Left renal cortex interstitium (tissue), 4 donors: ENCODE measurements at places on chromosomes 3 and 15. TPM values are rescaled to one million over a fixed set of nuclear protein-coding genes. Genes with fewer than 3 reads are reported as not detected.

DNA sequence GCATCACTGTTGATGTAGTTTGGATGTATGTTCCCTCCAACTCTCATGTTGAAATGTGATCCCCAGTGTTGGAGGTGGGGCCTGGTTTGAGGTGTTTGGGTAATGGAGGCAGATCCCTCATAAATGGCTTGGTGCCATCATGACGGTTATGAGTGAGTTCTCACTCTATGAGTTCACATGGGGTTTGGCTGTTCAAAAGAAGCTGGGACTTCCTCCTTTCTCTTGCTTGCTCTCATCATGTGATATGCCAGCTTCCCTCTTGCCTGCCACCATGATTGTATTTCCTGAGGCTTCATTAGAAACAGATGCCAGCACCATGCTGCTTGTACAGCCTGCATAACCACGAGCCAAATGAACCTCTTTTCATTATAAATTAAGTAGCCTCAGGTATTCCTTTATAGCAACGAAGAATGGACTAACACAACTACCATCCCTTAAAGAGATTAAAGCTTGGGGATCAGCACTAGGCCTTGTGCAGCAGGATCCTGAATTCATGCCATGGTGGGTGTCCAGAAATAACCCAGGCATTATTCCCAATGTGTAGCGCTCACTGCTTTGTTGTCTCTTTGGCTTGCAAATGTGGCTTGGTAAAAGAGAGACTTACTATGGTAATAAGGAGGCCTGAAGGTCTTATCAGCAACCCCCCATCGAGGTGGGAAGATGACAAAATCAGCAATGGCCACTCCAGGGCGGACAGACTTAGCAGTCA, 41.9 kb downstream of the NDUFB4 start:
- DNase-seq = no peak

GRCh38 chr3:50327943-50328691, at the start of gene TUSC2:
Gene TUSC2, minus strand, starts transcription at chr3:50328223. Its CDS starts 124 bp downstream, at chr3:50328099.
- peak; percentile 88 for DNase-seq

GRCh38 chr15:96160269-96160668, 170.2 kb upstream of the NR2F2 start:
- DNase-seq = no peak

The ZCWPW2 gene
- 2.2 TPM for polyA plus RNA-seq

DNA sequence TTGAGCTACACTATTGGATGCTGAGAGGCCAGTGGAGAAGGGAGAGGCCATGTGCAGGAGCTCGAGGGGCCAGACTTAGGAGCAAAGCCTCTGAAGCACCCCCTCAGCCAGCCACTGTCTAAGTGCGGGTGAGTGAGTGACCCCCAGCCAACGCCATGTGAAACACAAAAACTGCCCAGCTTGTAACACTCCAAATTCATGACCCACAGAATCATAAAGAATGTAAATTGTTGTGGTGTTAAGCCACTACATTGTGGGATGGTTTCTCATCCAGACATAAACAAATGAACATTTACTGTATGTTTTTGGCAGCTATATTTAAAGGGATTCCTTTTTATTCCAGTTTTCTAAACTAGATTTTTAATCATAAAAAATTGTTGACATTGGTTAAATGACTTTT, 27.2 kb upstream of the TMEM158 start:
- no peak for DNase-seq

- no peak for DNase-seq
Measured at GRCh38 chr3:197219619-197220018, 78.8 kb downstream of the DLG1 start.

The ZPLD1 gene
- 0.67 TPM for polyA plus RNA-seq

DNA sequence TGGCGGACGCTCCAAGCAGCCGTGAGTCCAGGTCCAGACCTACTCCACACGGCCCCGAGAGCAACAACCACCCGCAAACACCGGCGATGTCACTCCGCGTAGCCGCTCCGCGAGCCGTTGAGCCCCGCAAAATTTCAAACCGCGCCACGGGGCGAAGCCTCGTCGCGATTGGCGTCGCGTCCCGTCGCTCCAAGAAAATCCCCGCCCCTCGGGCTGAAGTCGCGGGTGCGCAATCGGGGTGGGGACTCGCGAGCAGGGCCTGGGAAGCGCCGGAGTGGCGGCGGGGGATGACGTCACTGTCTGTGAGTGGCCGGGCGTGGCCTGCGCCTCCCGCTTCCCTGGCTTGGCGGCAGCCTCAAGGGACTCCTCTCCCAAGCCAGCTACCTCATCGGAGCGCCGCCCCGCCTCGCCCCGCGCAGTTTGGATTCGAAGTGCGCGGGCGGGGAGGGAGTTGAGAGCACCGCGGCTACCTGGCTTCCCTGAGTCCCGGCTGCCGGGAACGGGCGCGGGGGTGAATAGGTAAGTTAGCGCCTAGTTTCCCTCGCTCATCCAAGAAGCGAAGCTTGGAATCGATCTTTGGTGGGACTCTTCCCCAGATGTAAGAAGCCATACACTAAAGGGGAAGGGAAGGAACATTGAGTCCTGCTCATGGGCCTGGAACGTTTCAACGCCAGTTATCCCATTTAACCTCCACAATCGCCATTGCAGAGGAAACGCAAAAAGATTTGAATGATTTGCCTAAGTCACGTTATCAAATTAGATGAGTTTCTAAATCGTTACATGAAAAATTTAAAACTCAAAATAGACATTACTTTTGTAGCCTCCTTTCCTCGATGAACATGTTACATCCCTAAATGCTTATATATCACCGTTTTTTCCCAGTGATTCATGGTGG, at the start of gene PRC1:
PRC1 (minus strand) TSS at position 119 of the 895 bp plus-strand sequence; CDS start at position 1, 118 bp downstream.
- DNase-seq = peak; percentile 86

GRCh38 chr3:155012584-155012983, 67.5 kb upstream of the MME start:
- DNase-seq = no peak

DNA sequence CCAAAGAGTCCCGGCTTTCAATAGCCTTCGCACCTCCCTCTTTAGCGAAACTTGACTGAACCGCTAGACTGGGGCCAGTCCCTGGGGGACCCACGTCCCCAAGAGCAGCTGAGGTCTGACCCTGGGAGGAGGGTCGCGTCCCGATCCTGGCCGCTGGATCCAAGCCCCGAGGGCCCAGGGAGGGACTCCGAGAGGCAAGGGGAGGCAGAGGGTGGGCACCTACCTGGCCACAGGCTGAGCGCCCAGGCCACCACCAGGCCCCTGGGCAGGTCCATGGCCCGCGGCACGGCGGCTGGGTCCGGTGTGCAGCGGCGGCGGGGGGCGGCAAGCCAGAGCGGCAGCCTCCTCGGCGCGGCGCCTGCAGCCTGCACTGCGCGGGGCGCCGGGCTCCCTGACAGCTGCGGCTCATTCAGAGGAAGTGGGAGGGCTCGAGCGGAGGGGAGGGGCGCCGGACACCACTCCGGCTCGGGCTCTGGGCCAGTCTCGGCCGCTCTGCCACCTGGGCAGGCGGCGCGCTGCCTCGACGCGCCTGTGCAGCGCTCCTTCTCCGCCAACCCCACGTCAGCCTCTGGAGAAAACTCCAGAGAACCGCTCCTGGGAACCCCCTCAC, at the start of gene ITGA11:
ITGA11 (minus strand) TSS at position 372 of the 610 bp plus-strand sequence; CDS start at position 275, 97 bp downstream.
- peak; percentile 51 for DNase-seq

The CLDN11 gene
- polyA plus RNA-seq = 292 TPM

- no peak for DNase-seq
Measured at GRCh38 chr3:13616359-13616758, 67.4 kb downstream of the FBLN2 start.

DNA sequence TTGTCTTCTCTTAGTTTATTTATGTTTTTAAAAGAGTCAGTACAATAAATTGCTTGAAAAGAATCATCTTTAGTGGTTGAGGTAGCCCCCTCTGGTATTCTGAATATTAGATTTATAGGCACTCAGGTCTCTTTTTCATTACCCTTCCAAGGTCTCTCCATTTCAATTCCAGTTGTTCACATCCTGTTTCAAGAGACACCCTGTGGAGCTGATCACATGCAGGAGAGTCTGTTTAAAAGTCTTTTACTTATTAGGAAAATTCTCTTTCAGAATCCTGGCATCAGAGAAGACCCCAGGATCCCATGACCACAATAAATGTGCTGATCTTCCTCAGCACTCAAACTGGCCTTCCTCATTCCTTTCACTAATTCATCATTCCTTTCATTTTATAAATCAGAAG, 195.7 kb downstream of the ZIC4 start:
- DNase-seq = no peak

DNA sequence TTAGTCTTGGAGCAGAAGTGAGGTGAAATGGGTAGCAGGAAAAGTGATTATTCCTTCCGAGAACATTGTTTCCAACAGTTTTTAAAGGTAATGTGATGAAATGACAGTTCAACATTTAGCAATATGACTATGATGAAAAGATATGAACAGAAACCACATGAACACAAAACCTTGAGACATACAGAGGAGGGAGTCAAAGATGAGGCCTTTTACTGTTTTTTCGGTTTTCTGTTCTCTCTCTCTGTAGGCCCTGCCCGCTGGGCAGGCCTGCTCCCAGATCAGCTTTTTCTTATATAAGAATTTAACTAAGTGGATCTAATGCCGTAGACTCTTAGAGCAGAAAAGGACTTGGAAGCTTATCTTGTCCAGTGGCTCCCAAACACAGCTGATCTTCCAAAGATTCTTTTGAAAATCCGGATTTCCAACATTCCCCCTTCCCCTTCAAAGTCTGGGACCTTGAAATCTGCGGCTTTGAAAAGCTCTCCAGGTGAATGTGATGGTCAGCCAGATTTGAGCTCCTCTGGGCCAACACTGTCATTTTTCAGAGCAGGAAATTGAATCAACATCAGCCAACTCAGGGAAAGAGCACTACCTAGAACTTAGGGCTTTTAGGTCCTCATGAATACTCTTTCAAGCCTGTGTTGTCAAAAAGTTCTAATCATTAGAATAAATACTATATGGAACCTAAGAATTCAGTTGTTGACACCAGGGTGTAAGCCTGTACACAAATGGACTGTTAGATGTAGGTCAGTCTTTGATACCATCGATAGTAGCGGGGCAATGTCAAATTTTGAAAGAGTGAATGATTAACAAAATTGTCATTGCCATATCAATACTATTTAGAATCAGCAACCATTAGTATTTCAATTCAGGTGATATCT, 372.7 kb downstream of the SHQ1 start:
- no peak for DNase-seq

The GATM gene
- polyA plus RNA-seq = 225 TPM

The PLCH1 gene
- polyA plus RNA-seq = 10.4 TPM

The LSMEM2 gene
- 0.44 TPM for polyA plus RNA-seq

The KBTBD13 gene
- 0.05 TPM for polyA plus RNA-seq
